ENCODE measurements at places on chromosomes 2 and 18.
A peak's percentile ranks its signal among the peaks of the same experiment; 100 is the strongest.

DNA sequence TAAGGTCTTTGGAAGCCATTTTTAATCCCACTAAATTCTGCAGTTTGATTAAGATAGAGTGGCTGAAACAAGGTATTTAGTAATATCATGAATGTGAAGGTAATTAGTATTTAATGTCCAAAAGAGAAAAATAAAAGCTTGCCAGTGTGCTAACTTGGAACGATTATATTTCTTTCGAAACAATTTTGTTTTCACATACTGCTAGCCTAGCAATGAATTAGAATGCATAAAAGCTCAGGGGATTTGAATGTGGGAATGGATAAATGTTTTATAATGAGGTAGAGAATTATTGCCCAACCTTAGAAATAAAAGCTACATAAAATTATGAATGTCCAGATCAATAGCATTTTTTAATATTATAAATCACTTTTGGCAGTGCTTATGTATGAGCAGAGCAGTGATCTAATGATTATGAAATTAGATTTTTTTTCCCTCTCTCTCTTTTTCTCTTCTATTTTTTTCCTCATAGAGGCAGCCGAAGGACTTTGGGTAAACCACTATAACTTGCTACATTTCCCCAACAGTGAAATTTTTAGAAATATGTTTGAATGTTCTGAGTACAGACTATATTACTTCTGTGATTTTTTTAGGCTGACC lies 75.5 kb downstream of the PLCL1 start:
- no peak for DNase-seq

GRCh38 chr18:57980573-57981307 lies 63.3 kb upstream of the NEDD4L start:
- DNase-seq, result no peak

- no peak for DNase-seq
Measured at GRCh38 chr2:54469484-54470053, 13.4 kb downstream of the SPTBN1 start.

GRCh38 chr2:140658760-140659692 lies 1471.8 kb downstream of the LRP1B start:
- no peak for DNase-seq

DNA sequence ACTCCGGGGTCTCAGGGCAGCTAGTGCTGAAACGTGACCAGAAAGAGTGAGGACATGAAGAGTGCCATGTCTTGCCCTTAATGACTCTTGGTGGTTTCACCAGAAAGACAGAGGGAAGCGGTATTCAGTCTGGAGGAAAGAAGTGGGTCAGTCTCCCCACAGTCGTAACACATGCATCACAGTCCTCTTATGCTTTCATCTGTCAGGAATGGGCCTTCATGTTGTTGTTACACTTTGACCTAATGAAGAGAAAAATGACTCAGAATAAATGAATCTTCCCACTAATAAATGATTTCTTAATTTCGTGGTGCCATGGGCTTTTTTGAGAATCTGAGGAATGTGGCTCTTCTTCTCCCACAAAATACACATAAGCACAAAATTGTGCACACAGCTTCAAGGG lies 103.2 kb downstream of the SLC8A1 start:
- no peak for DNase-seq

DNA sequence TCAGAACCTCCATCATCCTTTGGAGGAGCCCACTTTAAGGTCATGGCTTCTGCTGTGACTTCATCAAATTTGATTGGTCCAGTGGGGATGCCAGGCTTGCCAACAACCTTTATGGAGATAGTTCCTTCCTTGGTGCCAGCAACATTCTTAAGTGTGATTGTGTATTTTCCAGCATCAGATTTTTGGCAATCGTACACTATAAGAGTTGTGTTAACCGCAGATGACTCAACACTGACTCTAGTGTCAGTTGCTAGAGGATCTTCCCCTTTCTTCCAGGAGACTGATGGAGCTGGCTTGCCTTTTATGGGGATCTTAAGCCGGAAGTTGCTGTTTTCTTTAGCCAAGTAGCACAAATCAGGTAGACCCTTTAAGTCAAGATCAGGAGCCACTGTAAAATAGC lies 98.7 kb downstream of the PLEKHA3 start:
- no peak for DNase-seq

DNA sequence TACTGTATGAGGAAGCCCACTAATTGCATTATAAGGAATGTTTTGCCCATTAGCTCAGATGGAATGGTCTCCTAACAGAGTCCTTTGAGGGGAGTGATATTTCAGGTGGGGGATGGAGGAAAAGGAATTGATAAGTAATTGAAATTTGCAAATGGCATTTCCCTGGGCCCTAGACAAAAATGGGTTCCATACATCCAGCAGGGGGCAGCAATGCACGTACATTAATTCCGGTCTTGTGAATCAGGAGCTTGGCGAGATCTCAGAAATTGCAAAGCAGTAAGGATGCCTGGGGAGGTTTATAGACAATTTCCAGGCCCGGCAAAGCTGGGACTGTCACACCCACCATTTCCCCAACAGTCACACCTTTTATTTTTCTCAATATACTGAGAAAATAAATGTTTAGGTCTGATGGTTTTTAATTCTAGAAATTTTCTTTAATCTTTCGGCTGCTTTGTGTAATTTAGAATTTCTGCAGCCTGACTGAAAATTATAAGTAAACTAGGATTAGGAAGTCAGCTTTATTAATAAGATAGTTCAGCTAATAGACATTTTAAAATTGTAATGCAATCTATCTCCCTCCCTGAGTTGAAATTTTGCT lies 122.8 kb downstream of the LYPD1 start:
- DNase-seq, result peak; percentile 34

GRCh38 chr2:61658841-61659780 lies 121.0 kb upstream of the XPO1 start:
- DNase-seq, result no peak

DNA sequence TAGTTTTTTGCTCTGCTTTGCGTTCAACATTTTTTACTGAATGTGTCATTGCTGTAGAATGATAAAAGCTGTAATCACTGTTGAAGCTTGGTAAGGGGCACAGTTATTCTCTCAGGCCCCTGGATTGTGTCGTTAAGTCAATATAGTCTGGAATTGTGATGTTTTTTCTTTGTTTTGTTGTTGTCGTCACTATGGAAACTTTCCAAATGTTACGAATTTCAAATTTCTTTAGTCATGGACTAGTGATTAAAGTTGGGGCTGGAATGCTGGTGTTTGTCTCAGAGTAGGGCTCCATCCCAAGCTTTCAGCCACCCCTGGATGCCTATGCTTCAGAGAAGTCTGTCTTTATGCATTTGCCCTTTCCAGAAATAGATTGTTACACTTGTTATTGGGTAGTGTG lies 287.2 kb downstream of the CDH19 start:
- no peak for DNase-seq

- DNase-seq, result no peak
Measured at GRCh38 chr2:40304340-40304739, 147.6 kb downstream of the SLC8A1 start.

GRCh38 chr18:22432657-22433137 lies 15.0 kb upstream of the CTAGE1 start:
- DNase-seq, result no peak

DNA sequence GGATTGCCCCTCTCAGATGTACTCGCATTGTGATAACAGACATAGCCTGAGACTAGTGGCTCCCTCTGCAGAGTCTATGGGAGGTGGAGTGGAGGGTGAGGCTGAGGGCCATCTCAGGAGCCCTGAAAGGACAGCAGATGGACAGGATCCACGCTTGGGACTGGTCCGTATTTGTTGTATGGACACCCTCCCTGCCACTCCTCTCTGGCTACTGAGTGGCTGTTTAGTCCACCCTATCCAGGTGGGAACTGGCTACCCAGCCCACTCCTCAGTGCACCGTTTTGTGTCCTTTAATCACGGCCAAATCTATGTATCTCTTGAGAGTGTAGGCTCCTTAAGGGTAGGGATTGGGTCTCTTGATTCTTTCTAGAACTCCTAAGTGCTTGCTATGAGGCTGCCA lies 4.5 kb upstream of the GLI2 start:
- no peak for DNase-seq

DNA sequence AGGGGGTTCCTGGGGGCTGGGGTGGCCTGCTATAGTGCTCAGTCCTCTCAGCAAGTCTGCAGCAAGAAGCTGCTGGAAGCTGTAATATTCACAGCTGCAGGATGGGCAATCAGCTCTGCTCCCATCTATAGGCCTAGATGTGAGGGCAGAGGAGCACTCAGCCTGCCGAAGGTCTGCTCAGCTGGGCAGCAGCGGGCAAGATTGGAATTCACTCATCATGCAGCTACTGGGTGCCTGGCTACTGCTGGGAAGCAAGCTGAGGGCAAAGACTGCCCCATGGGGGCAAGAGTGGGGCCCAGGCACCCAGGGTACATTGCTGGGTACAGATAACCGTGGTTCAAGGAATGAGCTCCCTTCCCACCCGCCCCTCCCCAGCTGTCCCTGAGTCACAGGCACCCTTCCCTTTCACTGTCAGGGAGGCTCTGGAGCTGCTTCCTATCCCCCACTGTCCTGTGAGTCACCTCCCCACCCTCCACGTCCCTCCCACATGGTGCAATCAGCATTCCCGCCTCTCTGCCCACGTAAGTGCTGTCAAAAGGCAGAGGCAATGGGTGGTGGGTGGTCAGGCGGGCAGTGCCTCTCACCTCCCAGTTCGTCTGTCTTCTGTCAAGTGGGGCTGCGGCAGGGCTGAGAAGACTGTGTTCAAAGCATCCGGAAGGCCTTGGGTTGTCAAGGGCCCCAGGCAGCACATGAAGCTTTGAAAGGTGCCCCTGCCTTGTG lies 169.2 kb downstream of the TRIM43 start:
- DNase-seq, result no peak

- no peak for DNase-seq
Measured at GRCh38 chr2:5914811-5915611, 222.8 kb downstream of the SOX11 start.

DNA sequence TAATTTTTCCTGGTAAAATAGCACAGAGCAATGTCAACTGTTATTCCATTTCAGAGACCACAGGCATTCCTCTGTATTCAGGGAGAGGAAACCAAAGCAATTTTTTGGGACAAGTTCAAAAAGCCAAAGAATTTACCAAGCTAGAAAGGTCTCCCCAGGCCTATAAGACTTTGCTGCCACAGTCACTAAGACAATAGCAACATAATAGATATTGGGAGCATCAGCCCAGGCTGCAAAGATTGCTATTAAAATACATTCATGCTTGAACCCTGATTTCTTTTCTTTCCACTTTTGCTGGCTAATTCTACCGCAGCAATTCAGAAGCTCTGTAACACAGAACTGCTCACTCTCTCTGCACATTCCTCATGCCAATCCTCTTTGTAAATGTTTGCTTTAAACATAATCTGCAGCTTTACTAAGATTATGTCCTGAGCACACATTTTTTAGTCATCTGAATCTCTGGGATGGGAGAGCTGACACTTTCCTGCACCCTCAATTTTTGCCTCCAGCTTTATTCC lies 76.3 kb downstream of the CLHC1 start:
- no peak for DNase-seq
